T-helper 1 cell (primary cell): ENCODE measurements at places on chromosomes 5 and 9.

GRCh38 chr9:130741831-130742449 is 48.4 kb downstream of the EXOSC2 start:
- no peak for DNase-seq

- DNase-seq = no peak
These were observed 117.0 kb downstream of the ERCC6L2 start for GRCh38 chr9:95992536-95992935.

DNA sequence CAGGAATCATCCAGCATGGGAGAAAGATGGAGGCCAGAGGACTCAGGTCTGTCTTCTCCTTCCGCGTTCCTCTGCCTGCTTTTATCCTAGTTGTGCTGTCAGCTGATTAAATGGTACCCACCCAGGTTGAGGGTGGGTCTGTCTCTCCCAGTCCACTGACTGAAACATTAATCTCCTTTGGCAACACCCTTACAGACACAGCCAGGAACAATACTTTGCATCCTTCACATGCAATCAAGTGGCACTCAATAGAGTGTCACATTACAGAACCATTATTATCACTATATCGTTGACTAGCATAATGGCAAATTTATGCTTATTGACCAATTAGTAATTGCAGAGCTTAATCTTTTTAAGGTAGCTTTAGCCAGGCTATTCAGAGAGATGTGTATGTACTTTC is 64.8 kb downstream of the UNC13B start:
- no peak for DNase-seq

DNA sequence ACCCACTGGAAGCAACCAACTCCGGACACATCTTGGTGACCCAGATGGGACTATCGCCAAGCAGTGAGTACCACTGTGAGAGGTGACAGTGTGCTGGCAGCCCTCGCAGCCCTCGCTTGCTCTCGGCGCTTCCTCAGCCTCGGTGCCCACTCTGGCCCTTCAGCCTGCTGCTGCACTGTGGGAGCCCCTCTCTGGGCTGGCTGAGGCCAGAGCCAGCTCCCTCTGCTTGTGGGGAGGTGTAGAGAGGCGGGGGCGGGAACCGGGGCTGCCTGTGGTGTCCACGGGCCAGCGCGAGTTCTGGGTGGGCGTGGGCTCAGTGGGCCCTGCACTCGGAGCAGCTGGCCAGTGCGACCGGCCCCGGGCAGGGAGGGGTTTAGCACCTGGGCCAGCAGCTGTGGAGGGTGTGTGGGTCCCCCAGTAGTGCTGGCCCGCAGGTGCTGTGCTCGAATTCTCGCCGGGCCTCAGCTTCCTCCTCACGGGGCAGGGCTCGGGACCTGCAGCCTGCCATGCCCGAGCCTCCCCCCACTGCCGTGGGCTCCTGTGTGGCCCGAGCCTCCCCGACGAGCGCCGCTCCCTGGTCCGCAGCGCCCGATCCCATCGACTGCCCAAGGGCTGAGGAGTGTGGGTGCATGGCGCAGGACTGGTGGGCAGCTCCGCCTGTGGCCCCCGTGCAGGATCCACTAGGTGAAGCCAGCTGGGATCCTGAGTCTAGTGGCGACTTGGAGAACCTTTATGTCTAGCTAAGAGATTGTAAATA is 78.5 kb upstream of the PLPP1 start:
- no peak for DNase-seq

GRCh38 chr5:10446490-10446889 is 4.8 kb downstream of the ROPN1L start:
- DNase-seq = no peak

DNA sequence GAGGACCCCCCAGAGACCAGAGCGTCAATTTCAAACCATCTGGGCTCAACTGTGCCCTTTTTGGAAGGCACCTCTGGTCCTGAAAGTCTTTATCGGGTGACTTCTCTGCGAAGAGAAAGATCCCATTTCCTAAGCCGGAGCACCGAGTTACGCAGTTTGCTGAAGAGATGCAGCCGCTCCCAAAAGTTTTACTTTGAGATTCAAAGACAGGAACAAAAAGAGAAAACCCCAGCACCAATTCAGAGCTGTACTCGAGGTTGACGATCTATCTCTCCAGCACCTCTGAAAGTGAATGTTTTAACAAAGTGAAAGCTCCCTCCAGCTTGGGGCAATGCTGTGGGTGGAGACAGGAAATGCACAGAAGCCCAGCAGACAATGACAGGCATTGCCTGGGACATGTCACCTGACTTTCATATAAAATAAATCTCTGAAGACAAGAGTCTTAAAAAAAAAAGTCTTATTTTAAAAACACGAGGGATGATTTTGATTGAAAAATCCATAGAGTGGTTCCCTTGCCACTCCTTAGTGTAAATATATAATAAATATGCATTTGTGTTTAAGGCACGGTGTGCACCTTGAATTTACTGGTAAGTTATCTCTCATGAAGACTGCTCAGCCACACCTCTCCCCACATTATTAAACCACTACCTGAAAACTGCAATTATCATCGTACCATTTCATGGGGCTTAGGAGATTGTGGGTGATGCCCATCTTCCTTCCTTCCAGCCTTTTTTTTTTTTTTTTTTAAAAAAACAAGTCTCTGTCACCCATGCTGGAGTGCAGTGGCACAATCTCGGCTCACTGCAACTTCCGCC is 79.9 kb downstream of the FNBP1 start:
- DNase-seq = peak; percentile 68

GRCh38 chr5:123125962-123126732 is 37.1 kb downstream of the PRDM6 start:
- DNase-seq = no peak

DNA sequence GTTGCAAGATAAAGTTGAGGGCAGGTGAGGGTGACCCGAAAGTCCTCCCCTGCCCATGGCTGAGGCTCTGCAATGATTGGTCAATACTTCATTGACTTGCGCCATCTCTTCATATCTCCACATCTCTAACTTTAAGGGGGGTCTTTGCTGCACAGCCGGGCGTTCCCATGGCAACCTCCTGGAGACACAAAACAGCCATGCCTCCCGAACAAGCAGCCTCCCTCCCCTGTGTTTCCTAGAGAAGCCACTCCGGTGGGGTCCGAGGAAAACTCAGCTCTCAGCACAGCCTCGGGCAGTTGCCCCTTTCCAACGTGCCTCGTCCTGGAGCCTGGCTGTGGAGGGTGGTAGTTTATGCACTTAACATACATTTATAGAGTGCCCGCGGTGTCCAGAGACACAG is 57.5 kb downstream of the TSPAN17 start:
- DNase-seq = no peak

- no peak for DNase-seq
These were observed 35.8 kb upstream of the AFAP1L1 start for GRCh38 chr5:149235841-149236240.

GRCh38 chr5:59246882-59247281 is 646.6 kb downstream of the PDE4D start:
- no peak for DNase-seq

DNA sequence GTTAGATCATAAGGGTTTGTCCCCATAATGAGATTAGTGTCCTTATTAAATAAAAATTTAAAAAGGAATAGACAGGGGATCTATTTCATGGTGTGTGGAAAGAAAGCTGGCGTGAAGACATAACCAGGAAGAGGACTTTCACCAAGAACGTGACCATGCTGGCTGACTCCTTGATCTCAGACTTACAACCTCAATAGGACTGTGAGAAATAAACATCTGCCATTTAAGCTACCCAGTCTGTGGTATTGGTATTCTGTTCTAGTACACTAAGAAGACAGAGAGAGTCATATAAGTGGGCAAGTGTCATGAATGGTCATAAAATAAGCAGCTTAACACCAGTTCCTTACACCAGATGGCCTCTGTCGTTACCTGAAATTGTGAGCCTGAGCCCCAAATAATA is 259.4 kb upstream of the CCNG1 start:
- DNase-seq = no peak

DNA sequence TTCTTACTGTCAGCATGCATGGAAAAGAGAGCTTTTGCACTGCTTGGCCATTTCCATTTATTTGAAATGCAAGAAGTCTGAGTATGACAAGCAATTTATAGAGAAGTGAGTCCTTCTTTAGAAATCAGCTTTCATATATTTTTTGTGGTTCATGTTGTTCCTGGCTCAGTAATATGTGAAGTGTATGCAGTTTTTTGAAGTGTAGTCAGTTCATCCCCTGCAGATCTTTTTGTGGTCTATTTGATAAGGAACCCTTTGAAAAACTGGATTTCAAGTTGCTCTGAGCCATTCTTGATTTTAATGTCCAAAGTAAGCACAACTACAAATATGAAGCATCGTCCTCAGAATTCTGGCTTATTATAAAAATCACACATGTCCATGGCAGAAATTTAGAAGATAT is 294.1 kb upstream of the SMC2 start:
- no peak for DNase-seq

- no peak for DNase-seq
These were observed 20.5 kb downstream of the PPARGC1B start for GRCh38 chr5:149750596-149750995.

DNA sequence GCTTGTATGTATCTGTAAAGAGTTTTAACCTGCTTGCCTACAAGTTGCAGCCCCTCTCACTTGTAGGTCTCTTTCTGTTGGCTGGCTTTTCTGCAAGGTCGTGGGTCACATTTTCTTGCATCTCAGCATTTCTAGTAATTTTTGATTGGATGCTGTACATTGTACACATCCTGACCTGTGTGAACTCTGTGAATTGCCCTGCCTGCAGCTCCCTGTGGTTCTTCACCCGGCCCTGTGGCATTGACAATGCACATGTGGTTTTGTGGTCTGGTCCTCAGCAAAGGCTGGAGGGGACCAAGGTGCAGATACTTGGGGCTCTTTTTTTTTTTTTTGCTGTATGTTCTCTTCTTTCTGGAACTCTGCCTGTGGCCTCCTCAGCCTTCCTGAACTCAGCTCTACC is 53.6 kb downstream of the WNK2 start:
- DNase-seq = no peak

- no peak for DNase-seq
These were observed 81.3 kb upstream of the TMEM171 start for GRCh38 chr5:73039082-73039481.

DNA sequence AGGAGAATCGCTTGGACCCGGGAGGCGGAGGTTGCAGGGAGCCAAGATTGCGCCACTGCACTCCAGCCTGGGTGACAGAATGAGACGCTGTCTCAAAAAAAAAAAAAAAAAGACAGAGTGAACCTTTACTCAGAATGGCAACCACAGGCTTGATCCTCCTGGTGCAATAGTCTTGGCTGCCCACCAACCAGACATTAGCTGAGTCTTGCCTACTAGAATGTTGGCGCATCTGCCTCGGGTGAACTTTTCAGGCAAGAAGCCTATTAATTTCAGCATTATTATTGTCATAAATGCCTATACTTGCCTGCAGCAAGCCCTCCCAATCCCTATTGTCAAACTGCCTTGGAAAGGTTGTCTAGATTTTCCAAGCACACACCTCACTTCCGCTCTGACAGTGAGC is 4.2 kb downstream of the SERINC5 start:
- DNase-seq = no peak

- no peak for DNase-seq
These were observed 35.7 kb upstream of the TRIM14 start for GRCh38 chr9:98154678-98155077.
